ENCODE measurements at places on chromosomes 4 and X. TPM values are rescaled to one million over a fixed set of nuclear protein-coding genes. Genes with fewer than 3 reads are reported as not detected.

DNA sequence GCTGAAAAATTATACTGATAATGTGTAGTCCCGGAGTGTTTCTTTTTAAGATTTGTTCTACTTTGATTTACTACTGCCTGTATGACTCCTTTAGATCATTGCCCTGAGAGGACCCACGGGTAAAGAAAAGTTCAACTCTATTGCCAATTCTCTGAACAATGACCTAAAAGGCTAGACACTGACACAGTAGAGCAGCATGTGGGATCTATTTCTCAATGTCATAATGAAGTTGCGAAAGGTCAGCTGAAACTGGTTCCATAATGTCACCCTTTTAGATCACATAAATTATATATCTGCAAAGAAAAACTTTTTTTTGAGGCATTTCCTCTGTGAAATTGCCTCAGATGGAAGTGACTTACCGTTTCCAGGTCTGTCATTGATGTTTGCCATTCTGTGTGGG, 67.4 kb downstream of the GLRB start:
- no peak overlapping the region for H3K4me3 ChIP-seq
- H3K4me1 ChIP-seq = no peaks in the 10 kb centered on the region
- no peak overlapping the region for H3K27ac ChIP-seq
- H3K36me3 ChIP-seq = no peaks in the 10 kb centered on the region
- no peaks in the 10 kb centered on the region for H3K27me3 ChIP-seq

DNA sequence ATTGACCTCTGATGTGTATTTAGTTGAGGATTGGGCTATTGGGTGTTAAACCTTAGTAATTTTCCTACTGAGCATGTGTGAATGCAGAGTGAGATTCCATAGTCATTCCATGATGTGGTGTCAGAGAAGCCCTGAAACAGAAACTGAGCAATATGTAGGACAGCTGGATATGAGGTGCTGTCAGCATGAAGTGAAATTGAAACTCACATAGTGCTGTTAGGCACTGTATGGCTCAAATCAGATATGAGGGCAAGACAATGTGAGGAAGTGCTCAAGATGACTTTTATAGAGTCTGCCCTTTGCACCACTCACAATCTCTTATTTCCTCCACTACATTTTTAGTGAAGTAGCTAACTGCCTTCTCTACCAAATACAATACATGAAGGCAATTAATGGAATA, 188.3 kb downstream of the SH3BGRL start:
- H3K36me3 ChIP-seq = no peaks in the 10 kb centered on the region
- H3K27me3 ChIP-seq = no peaks in the 10 kb centered on the region
- no peaks in the 10 kb centered on the region for H3K4me1 ChIP-seq
- no peak overlapping the region for H3K4me3 ChIP-seq
- H3K27ac ChIP-seq = no peak overlapping the region

DNA sequence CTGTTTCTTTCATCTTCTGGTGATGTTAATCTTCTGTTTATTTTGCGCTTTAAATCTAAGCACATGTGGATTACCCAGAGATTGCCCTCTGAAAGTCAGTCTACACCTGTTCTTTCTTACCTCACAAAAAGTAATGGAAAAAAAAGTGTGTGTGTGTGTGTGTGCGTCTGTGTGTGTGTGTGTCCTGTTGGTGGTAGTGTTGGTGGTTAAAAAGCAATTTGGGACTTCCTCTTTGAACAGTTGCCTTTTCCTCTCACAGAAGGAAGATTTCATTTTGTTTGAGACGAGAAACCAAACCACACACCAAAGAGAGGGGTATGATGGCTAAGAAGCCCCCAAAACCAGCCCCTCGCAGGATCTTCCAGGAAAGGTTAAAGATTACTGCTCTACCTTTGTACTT, at the start of gene STAP1:
Gene STAP1 (plus strand): TSS at position 235 of the 400 bp plus-strand sequence. CDS start 83 bp downstream, at position 318.
- H3K36me3 ChIP-seq = peaks cover 27% of the 10 kb centered on the region
- DNase-seq = no peak
- peaks cover 38% of the 10 kb centered on the region for H3K4me1 ChIP-seq
- peak within 1 kb of the TSS; percentile 92 for H3K27ac ChIP-seq

The CYBB gene
- total RNA-seq = 5.3 TPM

The AMBN gene
- total RNA-seq = not detected

Measured in activated naive CD8-positive, alpha-beta T cell treated with anti-CD3 and anti-CD28 coated beads, Interleukin-2, amount 10 ng/mL, durations not matched to agents 7 days and 5 days (primary cell).